ENCODE measurements at places on chromosomes 12 and 14.

GRCh38 chr12:56158926-56159461, 835 bp downstream of the MYL6 start:
- DNase-seq: no peak

DNA sequence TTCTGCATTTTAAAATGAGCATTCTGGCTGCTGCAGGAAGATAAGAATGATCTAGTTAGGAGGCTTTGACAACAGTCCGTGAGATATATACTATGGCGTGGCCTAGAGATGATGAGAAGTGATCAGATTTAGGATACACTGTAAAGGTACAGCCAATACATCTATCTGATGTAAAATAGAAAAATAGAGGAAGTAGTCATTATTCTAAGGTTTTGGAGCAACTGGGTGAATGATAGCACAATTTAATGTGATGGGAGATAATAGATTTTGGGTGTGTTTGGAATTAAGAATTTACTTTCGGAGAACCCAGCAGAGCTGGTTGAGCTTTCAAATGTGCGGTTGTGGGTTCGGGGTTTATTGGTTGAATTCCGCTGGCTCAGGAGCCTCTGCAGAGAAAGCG, at the start of gene ANP32D:
Gene ANP32D (plus strand): TSS at position 301 of the 400 bp plus-strand sequence. CDS start 106 bp downstream, outside the sequence.
- DNase-seq: no peak

DNA sequence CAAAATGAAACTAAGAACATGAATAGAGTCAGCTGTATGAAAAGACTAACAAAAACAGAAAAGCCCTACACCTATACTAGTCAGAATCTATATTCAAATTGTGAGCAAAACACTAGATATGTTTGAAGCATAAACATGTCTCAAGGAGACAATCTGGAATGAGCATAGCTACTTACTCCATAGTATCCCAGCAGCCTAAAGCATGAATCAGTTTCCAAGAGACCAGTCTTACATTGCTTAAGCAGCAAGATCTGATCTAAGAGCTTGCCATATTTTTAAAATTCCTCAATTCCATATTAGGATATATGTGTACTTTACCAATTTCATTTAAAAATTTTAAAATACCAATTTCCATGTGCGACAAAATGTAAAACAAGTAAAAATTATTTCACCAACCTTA, 7.7 kb downstream of the CAPS2 start:
- DNase-seq: no peak

GRCh38 chr14:101839236-101839635, 77.7 kb downstream of the PPP2R5C start:
- no peak for DNase-seq

DNA sequence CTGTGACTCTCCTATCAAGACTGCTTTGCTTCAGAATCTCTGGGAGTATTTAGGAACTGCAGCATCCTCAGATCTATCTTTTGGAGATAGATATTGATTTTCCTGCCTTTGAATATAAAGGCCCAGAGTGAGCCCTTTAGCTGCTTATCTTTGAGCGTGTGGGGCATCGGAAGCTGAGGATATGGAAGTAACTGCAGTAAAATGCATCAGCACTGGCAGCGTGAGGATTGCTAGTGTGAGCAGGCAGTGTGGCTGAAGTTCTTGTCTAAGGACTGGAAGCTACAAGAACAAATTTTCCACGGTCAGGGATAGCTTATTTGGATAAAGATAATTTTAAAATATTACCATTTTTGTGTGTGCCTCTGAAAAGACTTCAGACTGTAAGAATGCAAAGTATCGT, 474.7 kb downstream of the NPAS3 start:
- DNase-seq: no peak

- no peak for DNase-seq
Observed at GRCh38 chr12:81962126-81962856, 203.1 kb upstream of the PPFIA2 start.

- DNase-seq: no peak
Observed at GRCh38 chr14:61516964-61517653, 178.2 kb upstream of the HIF1A start.

DNA sequence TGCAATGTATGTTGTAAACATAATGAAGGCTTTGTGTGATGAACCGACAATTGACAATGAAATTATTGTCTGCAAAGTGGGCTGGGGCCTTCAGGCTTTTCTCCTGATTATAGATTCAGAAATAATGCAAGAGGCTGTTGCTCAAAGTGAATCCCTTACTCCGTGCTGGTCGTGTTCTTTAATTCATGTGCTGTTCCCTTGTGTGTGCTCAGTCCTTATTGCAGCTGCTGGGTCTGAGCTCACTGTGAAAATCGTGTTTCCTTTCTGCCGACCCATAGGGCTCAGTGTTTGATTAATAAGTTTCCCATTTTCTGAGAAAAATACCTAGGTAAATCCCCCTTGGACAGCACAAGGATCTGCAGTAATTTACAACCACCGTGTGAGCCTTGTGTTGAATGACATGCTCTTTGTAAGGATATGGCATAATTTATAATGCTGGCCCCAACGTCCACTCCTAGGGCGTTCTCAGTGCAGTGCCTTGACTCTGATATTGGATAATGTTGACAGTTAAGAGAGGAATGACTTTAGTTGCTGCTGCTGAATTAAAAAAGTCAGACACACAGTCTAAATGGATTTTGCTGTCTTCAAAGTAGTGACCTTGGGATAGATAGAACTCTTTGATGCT, 81.6 kb downstream of the RGS6 start:
- DNase-seq: no peak

- DNase-seq: no peak
Observed at GRCh38 chr12:124786061-124786964, 77.4 kb downstream of the SCARB1 start.

DNA sequence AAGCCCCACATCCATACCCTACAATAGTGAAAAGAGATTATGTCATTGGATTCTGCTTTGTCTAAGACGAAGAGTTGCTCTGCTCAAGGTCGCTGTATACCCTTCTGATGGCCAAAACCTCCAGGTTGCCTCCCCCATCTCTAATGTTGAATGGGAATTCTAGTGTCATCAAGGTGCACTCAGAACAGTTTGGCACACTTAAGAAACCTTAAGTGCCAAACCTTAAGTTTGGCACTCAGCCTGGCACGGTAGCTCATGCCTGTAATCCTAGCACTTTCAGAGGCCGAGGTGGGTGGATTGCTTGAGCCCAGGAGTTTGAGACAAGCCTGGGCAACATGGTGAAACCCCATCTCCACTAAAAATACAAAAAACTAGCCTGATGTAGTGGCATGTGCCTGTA, 1245.6 kb upstream of the SEL1L start:
- DNase-seq: no peak

DNA sequence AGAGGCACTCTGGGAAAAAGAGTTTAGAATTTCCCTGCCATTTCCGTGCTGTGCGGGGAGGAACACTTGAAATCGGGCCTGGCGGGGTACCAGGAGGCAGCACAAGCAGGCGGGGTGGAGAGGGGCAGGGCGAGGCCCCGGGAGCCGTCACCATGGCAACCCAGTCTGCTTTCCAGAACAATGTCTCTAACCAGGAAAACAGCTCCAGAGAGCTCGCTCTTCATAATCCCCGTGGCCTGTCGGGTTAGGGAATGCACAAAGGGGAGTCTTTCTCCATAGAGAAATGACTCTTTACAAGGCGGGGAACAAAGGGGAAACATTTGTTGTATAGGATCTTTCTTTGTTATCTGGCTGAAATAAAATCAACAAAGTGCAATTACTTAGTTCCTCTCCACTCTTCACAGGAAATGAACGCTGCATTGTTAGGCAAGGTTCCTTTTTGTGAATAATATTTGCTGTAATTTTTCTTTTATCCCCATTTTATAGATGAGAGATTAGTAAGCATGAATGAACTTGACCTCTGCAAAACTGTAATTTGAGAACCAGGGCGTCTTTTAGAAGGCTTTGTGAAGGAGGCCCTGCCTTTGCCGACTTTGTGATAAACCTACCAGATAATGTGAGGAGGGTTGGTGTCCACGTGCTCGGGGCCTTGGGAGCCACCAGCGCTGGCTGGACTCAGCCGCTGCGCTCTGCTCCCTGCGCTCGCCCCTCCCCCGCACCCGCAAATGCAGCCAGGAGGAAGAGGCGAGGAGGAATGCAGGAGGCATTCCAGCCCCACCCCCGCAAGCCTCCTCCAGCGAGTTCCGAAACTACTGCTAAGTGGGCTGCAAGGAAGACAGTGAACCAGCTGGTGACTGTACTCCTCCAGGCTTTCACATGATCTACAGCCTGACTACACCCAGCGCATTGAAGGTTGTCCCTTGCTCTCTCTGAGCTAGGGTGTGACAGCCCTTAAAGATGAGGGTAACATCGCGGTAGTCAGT, 105.2 kb upstream of the ATF7IP start:
- DNase-seq: peak; percentile 79

DNA sequence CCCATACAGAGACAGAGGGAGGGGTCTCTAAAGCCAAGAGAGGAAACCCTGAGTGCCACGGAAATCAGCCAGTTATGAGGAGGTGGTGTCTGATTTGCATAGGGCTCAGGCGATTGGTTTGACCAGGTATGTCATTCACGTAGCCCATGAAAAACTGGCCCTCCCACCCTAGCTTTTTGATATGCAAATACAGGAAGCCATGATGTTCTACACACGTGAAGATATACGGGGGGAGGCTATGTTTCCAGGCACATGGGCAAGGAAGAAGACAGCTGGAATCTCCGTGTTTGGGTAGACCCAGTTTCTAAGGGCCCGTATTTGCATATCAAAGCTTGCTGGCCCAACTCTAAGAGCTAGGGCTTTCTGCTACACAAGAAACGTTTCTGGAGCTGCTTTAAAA, 717.8 kb upstream of the SEL1L start:
- no peak for DNase-seq

DNA sequence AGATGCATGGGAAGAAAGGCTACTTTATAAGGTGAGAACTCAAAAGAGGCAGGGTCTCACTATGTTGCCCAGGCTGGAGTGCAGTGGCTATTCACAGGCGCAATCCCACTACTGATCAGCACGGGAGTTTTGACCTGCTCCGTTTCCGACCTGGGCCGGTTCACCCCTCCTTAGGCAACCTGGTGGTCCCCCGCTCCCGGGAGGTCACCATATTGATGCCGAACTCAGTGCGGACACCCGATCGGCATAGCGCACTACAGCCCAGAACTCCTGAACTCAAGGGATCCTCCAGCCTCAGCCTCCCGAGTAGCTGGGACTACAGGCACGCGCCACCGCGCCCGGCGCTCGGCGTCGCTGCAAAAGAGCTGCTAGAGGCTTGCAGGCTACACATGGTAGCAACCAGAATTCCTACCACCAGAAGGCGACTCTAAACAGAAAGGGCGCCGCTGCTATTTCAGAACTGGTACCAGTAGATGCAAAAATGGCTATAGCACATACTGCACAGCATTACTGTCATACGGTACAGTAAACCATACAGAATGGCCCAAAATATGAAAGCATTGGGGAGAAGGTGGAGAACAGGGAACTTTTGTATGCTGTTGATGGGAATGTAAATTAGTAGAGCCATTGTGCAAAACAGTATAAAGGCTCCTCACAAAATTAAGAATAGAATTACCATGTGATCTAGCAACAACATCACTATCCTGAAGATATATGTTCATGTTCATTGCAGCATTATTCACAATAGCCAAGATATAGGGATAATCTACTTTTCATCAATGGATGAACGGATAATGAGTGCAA, 1.2 kb upstream of the NEMF start:
- peak; percentile 7 for DNase-seq

DNA sequence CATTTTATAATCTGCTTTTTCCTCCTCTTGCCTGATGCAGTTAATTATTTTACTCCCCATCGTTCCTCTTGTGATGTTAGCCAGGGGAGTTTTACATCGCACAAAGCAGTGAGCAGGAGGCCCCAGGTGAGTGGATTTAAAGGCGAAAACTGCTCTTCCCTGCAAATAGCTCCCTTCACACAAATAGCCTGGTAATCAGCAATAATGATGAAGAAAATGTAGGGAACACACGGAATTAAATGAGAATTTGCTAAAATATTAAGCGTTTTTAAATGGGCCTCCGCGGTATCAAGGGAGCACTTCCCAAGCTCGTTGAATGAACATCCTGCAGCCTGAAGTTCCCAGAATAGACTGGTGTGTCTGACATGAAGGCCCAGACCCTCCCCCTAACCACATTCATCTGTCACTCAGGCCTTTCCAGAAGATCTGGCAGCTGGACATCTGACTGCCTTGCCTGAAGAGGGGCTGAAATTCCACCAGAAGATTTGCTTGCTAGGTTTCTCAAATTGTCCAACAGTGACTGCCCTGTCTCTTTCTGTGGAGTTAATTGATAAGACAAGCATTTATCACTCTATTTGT, 127.2 kb downstream of the CCDC60 start:
- DNase-seq: no peak

- DNase-seq: no peak
Observed at GRCh38 chr14:71290301-71290700, 383.0 kb downstream of the PCNX1 start.

- peak; percentile 81 for DNase-seq
Observed at GRCh38 chr12:104519190-104520019, 62.7 kb downstream of the CHST11 start.

DNA sequence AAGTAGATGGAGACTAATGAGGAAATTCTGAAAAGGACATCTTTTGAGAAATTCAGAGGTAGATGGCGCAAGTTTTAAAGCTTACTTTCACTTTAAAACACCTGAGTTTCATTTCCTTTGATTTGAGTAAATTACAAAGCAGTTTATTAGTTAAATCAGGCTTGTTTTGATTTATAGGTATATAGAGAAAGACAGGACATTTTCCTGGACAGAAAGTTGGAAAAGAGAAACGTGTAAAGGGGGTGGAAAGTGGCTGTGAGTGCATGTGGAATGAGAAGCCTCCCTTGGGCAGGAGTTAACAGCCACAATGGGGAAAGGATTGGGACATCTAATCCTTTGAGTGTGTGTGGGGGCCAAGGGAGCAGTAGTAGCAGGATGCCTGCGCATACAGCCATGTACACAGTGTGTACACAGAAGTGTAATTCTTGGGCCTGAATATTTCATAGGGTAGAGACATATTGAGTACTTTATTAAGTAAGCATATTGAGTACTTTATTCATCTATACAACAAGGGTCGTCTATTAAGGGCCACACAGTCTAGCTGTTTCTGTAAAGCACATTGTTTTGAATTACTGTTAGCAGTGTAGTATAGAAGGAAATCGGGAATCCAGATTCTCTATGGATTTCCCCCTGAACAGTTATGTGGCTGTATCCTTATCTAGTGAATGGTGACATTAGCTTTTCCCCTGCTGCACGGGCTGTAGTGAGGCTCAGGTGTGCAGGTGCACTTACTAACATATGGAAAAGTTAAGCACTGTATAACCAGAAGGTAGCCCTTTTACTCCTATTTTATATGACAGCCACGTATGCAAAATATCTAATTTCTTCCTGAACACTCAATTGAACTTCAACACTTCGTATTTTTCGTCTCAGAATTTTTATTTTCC, 19.1 kb downstream of the MARK3 start:
- no peak for DNase-seq

DNA sequence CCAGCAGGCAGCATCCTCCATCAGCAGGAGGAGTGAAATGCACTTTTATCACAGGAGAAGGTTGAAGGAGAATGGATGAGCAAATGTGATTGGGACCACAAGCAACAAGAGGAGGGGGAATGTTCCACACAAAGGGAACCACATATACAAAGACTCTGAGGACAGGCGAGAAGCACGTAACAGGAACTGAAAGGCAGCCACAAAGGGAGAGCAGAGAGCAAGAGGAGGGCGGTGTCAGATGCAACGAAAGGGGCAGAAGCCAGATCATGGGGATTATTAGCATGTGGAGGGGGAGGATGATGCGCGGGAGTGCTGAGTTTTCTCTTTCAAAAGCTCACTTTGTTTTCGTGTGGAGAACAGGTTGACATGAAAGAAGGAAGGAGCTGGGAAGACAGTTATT, 241.1 kb downstream of the SPTSSA start:
- DNase-seq: no peak

GRCh38 chr12:104412681-104413080, 44.1 kb upstream of the CHST11 start:
- no peak for DNase-seq

- DNase-seq: no peak
Observed at GRCh38 chr12:67952787-67953186, 36.5 kb upstream of the IFNG-AS1 start.

All from NCI-H2081 (cell line).